ENCODE measurements at places on chromosomes 16 and 17.

- H3K27me3 ChIP-seq = no peaks in the 10 kb centered on the region
- DNase-seq = peak; percentile 7
- H3K4me1 ChIP-seq = peaks cover 35% of the 10 kb centered on the region
- H3K27ac ChIP-seq = peak overlapping the region; percentile 40
Observed at GRCh38 chr17:46264456-46265198, 30.3 kb upstream of the LRRC37A start.

- H3K27me3 ChIP-seq = peaks cover 20% of the 10 kb centered on the region
- H3K4me3 ChIP-seq = no peak overlapping the region
- H3K4me1 ChIP-seq = peaks cover 11% of the 10 kb centered on the region
- H3K36me3 ChIP-seq = no peaks in the 10 kb centered on the region
Observed at GRCh38 chr17:50117202-50118051, 12.5 kb downstream of the SAMD14 start.

DNA sequence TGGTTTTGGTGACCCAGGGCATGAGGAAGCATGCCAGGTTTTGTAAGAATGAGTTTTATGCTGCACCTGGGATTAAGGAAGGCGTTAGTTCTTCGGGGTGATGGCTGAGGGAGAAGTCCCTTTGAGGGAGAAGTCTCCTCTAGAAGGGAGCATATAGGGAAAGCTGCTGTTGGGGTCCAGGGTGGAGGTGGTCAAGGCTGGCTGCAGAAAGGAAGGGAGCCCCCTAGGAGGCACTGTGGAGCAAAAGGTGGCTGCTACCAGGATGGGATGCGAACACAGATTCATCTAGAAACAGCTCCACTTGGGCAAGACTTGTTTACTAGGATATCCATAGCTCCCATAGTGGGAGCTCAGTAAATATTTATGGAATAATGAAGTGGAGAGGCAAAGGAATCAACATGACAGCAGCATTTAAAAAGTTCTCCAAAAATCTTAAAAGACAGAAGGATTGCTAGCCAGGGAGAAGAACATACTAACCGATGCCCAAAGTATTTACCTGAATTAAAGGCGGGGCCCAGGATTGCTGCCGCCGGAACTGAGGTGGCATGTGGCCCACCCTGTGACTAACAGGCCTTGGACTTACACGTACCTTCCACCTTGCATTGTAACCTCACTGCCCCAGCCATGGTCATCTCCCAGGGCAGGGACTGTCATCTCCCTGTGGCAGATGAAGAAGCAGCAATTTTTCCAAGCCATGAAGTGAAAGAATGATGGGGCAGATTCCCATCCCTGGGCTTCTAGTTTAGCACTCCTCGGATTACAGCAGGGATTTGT lies 7.1 kb upstream of the LPCAT2 start:
- no peaks in the 10 kb centered on the region for H3K36me3 ChIP-seq
- H3K27me3 ChIP-seq = no peaks in the 10 kb centered on the region
- peaks cover 3% of the 10 kb centered on the region for H3K4me1 ChIP-seq
- no peak overlapping the region for H3K4me3 ChIP-seq
- no peak overlapping the region for H3K27ac ChIP-seq

DNA sequence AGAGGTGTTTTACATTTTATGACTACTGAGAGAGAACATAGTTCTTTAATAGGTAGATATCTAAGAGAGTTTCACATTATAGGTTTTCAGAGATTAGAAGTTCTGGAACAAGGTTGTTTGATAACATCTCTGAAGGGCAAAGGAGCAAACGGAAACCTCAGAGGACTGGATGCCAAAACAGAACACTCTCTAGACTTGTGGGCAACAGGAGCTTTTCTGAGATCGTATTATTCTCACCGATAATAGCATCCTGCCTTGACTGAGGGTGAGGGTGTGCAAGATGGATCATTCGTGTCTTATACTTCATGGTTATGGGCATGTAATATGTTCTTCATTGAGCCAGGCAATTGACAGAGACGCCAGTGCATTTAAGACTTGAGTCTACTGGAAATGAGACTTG lies 234.8 kb downstream of the IRX3 start:
- no peaks in the 10 kb centered on the region for H3K36me3 ChIP-seq
- H3K27ac ChIP-seq = no peak overlapping the region
- no peak for DNase-seq
- no peak overlapping the region for H3K4me3 ChIP-seq

DNA sequence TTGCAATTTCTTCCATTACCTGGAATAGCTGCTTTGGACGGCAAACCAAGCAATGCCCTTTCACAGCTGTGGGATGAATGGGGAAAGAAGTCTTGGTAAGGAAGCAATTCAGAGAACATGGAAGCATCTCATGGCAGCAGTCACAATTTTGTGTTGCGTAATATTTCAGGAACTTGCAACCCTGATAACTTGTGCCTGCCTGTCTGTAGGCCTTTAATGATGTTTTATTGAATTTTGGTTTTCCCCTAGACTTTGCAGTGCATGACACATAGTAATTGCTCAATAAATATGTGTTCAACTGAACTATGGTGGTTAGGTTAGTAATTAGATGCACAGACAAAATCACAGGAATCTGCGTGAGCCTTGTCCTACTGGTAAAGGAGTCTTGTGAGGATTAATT lies 439.5 kb downstream of the WWOX start:
- H3K4me3 ChIP-seq = no peak overlapping the region
- no peaks in the 10 kb centered on the region for H3K36me3 ChIP-seq
- no peak for DNase-seq
- no peaks in the 10 kb centered on the region for H3K4me1 ChIP-seq

- no peak overlapping the region for H3K27ac ChIP-seq
- DNase-seq = no peak
- H3K4me3 ChIP-seq = no peak overlapping the region
- H3K27me3 ChIP-seq = peaks cover 37% of the 10 kb centered on the region
- H3K4me1 ChIP-seq = peaks cover 16% of the 10 kb centered on the region
Observed at GRCh38 chr16:85751698-85752501, 1.0 kb upstream of the C16orf74 start.

- H3K27me3 ChIP-seq = no peaks in the 10 kb centered on the region
- no peak overlapping the region for H3K27ac ChIP-seq
- no peaks in the 10 kb centered on the region for H3K4me1 ChIP-seq
- no peaks in the 10 kb centered on the region for H3K36me3 ChIP-seq
- H3K4me3 ChIP-seq = no peak overlapping the region
Observed at GRCh38 chr16:65413861-65414260, 292.0 kb upstream of the CDH11 start.

- H3K27me3 ChIP-seq = no peaks in the 10 kb centered on the region
- H3K27ac ChIP-seq = peak overlapping the region; percentile 60
- DNase-seq = peak; percentile 61
- H3K36me3 ChIP-seq = peaks cover 8% of the 10 kb centered on the region
- peaks cover 92% of the 10 kb centered on the region for H3K4me1 ChIP-seq
Observed at GRCh38 chr17:74779948-74780400, 3.8 kb upstream of the NAT9 start.

- no peaks in the 10 kb centered on the region for H3K4me1 ChIP-seq
- no peaks in the 10 kb centered on the region for H3K36me3 ChIP-seq
- DNase-seq = no peak
- H3K27me3 ChIP-seq = no peaks in the 10 kb centered on the region
- no peak overlapping the region for H3K4me3 ChIP-seq
Observed at GRCh38 chr17:69142175-69142802, 594 bp upstream of the ABCA6 start.

DNA sequence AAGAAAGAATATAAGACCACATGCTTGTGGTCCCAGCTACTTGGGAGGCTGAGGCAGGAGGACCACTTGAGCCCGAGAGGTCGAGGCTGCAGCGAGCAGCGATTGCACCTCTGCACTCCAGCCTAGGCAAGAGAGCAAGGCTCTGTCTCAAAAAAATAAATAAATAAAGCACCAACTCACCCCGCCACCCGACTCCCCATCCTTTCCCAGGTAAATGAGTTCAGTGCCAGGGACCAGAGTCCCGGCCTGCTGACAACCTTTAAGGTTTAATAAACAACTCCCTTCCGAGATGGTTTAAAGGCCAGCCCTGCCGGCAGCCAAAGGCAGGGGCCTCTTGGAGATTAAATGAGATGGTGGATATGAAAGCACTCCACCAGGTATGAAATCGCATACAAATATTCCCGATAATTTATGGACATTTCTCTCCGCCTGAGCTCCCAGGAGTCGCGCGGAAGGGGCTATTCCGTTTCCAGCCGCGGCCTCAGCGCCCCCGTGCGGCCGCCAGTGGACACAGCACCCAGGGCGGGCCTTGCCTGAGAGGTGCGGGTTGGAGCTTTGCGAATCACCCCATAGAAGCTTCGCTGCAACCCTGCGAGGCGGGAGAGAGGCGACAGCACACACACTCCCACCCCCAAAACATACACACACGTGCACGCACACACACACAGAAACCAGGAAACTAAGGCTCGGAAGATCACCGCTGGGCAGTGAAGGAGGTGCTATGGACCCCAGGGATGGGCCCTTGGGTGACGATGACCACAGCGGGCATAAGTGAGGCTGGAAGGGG lies 4.0 kb upstream of the RPL38 start:
- peaks cover 4% of the 10 kb centered on the region for H3K36me3 ChIP-seq
- DNase-seq = peak; percentile 79
- peaks cover 28% of the 10 kb centered on the region for H3K27me3 ChIP-seq
- no peak overlapping the region for H3K4me3 ChIP-seq
- H3K4me1 ChIP-seq = peaks cover 22% of the 10 kb centered on the region
- no peak overlapping the region for H3K27ac ChIP-seq

GRCh38 chr17:78791840-78792709 lies 10.0 kb upstream of the CYTH1 start:
- H3K4me3 ChIP-seq = no peak overlapping the region
- no peak for DNase-seq
- H3K27ac ChIP-seq = peak overlapping the region; percentile 26
- H3K36me3 ChIP-seq = peaks cover 61% of the 10 kb centered on the region

DNA sequence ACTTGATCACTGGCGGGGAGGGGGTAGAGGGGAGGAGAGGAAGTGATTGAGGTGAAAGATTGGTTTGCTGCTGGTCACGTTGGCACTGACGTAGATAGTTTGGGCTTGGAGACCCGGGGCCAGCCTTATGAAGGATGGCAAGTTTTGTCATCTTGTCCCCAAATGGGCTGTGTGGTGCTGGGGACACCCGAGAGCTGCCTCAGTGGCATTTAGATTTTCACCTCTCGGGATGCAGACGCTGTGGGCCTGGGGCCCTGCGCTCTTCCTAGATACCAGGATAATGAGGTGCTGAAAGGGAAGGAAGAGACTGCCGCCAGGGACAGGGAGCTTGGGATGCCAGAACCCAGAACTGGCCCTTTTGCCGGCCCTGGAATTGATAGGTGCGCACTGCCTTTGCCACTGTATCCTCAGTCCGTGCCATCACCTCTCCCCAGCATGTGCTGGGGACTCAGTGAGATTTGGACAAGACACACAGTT lies 1.4 kb upstream of the SOCS3 start:
- DNase-seq = no peak
- no peak overlapping the region for H3K27ac ChIP-seq
- peaks cover 40% of the 10 kb centered on the region for H3K4me1 ChIP-seq
- H3K4me3 ChIP-seq = no peak overlapping the region

DNA sequence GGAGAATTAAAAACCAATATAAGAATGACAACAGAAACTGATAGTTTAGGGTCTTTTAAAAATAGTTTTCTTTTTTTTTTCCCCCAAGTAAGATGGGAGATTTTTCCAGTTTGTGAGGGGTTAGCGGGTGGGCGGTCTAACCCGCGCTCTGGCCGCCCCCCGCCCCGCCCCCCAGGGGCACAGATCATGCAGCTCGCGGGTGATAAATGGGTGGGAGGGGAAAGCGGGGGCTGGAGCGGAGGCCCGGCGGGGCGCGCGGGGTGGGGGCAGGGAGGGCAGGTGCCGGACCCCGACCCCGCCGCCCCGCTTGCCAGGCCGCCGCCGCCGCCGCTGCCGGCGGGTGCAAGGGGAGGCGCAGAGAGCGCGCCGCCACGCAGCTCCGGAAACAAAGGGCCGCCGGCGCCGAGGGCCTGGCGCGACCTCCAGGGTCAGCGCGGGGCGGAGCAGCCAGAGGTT lies 60.1 kb upstream of the GSE1 start:
- no peak overlapping the region for H3K4me3 ChIP-seq
- no peak overlapping the region for H3K27ac ChIP-seq
- peaks cover 22% of the 10 kb centered on the region for H3K4me1 ChIP-seq
- no peaks in the 10 kb centered on the region for H3K36me3 ChIP-seq
- no peak for DNase-seq

DNA sequence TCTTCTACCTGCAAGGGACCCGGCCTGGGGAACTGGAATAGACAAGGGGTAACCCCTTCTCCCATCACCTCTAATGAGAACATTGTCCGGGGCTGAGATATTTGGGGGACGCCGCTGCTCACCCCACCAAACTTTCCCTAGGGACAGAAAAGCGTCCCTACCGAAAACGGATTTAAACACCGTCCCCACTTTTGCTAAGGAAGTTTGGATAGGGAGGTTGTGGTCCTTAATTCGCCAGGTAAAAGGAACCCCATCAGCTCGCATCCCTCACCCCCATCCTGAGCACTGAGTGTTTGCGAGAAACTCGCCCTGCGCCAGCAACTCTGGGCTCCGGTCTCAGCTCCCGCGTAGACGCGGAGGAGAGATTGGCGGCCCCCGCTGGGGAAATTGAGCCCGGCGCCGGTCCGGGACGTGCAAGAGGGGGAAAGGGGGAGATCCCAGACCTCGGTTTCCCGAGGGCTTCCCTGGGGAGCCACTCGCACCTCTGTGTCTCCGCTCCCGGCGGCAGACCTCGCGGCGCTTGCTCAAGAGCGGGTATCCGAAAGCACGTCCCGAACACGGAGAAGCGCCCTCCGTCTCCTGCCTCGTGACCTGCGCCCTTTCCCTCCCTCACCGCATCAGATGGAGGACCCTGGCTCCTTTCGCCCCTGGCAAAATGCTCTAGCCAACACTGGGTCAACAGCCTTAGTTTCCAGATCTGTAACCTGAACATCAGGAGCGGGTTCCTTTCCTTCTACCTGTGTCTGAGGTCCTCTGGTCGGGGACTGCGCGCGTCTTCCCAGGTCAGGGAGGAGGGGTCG lies 3.1 kb upstream of the SOX9 start:
- no peaks in the 10 kb centered on the region for H3K36me3 ChIP-seq
- peaks cover 82% of the 10 kb centered on the region for H3K27me3 ChIP-seq
- H3K4me1 ChIP-seq = peaks cover 19% of the 10 kb centered on the region
- peak overlapping the region; percentile 5 for H3K4me3 ChIP-seq
- no peak overlapping the region for H3K27ac ChIP-seq
- DNase-seq = no peak

DNA sequence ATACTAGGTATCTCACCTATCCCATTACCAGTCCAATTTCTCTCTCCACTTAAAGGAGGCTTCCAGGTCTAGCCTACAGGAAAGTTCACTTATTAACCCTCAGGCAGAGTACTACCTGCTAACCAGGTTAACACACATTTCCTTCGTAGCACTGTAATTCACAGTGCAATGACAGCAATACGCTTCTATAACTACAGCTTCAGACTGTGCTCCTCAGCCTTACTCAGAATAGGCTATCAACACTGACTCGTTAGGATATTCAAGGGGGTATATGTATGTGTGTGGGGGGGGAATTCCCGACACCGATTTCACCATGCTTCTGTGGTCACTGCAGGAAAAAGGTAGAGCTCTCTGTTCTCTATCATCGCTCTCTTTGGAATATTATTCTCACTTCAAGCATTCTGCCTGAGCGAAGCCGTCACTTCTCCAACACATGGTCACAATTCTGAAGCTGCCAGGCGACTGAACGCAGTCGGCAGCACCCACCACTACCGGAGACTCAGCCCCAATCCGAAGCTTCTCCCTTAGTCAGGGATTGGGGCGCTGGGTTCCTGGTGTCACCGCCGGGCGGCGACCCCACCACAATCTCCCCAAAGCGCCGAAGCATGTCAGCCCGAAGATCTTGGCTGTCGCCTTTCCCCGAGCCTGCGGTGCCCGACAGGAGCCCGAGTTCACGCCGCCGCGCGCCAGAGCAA lies 618 bp downstream of the GGA3 start:
- H3K4me1 ChIP-seq = peaks cover 35% of the 10 kb centered on the region
- peak overlapping the region; percentile 90 for H3K4me3 ChIP-seq
- H3K27ac ChIP-seq = peak overlapping the region; percentile 94
- peaks cover 27% of the 10 kb centered on the region for H3K36me3 ChIP-seq
- no peaks in the 10 kb centered on the region for H3K27me3 ChIP-seq

Measured in CD4-positive, alpha-beta T cell (primary cell).